Endothelial cell (in vitro differentiated cells): ENCODE measurements at places on chromosomes 7 and 10. TPM values are rescaled to one million over a fixed set of nuclear protein-coding genes. Genes with fewer than 3 reads are reported as not detected.
A peak's percentile ranks its signal among the peaks of the same experiment; 100 is the strongest.

Gene SMARCD3
- 5.4 TPM for total RNA-seq

Gene LDB3
- 0.36 TPM for total RNA-seq

Gene IFIT1B
- not detected for total RNA-seq

Gene NPFFR1
- not detected for total RNA-seq

Gene DLX5
- 0.18 TPM for total RNA-seq

DNA sequence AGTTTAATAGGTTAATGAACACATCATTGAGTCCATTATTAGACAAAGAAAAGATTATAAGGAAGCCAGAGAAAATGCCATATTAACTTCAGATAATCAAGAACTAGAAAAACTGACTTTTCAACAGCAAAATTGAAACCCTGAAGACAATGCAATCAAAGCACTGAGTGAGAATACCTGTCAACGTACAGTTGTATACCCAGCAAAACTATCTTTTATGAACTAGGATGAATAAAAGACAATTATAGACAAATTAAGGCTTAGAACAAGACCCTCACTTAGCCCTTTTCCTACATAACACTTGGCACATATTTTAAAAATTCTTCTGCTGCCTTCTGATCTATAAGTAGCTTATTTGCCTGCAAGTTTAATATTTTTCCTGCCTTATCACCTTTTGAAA, 19.0 kb upstream of the DGKI start:
- no peaks in the 10 kb centered on the region for H3K27me3 ChIP-seq
- no peak overlapping the region for H3K4me3 ChIP-seq
- peaks cover 2% of the 10 kb centered on the region for H3K4me1 ChIP-seq
- peaks cover 19% of the 10 kb centered on the region for H3K36me3 ChIP-seq

DNA sequence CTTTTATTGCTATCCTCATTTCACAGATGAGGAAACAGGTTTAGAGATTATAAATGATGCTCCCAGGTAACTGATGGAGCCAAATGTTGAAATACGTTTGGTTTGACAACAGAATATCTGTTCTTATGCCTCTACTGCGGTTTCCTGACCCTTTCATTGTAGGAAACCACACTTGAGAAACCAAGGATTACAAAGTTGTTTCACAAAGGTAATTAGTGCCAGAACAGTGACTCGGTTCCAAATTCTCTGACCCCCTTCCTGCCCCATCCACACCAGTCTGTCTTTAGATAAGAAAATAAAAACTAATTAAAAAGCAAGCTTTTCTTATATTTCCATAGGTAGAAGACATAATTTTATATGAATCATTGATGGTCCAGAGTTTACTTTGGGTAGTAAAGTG, 393.7 kb upstream of the MBL2 start:
- no peaks in the 10 kb centered on the region for H3K4me1 ChIP-seq
- no peaks in the 10 kb centered on the region for H3K36me3 ChIP-seq
- no peaks in the 10 kb centered on the region for H3K27me3 ChIP-seq
- DNase-seq, result no peak
- H3K27ac ChIP-seq, result no peak overlapping the region

DNA sequence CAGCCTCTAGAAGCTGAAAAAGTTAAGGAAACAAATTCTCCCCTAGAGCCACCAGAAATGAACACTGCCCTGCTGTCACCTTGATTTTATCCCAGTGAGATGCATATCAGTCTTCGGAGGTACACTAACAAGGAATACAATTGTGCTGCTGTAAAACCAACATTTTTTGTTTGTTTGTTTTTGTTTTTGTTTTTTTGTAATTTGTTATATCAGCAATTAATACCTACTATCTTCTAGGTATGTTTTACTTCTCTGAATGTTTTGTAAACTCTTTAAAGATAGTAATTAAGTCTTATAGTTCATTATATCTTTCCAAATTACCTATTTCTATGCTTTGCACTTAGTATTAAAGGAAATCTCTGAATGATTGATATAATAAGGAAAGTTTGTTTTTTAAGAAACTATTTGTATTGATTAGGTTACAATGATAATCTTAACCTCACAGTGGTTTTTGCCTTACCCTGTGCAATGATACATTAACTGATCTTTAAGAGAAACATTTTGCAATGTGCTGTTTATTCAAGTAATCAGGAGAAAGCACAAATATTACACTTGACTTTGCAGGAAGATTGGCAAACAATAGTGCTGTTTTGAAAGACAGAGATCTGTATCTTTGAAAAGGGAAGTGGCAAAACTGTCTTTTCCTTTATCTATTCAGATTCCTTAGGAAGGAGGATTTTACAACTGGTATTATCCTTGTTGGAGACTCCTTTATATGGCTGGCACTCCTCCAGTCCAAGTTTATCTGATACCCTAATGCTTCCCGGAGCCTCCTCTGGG, 11.3 kb upstream of the HGF start:
- H3K36me3 ChIP-seq, result no peaks in the 10 kb centered on the region
- H3K27ac ChIP-seq, result no peak overlapping the region
- no peak for DNase-seq

DNA sequence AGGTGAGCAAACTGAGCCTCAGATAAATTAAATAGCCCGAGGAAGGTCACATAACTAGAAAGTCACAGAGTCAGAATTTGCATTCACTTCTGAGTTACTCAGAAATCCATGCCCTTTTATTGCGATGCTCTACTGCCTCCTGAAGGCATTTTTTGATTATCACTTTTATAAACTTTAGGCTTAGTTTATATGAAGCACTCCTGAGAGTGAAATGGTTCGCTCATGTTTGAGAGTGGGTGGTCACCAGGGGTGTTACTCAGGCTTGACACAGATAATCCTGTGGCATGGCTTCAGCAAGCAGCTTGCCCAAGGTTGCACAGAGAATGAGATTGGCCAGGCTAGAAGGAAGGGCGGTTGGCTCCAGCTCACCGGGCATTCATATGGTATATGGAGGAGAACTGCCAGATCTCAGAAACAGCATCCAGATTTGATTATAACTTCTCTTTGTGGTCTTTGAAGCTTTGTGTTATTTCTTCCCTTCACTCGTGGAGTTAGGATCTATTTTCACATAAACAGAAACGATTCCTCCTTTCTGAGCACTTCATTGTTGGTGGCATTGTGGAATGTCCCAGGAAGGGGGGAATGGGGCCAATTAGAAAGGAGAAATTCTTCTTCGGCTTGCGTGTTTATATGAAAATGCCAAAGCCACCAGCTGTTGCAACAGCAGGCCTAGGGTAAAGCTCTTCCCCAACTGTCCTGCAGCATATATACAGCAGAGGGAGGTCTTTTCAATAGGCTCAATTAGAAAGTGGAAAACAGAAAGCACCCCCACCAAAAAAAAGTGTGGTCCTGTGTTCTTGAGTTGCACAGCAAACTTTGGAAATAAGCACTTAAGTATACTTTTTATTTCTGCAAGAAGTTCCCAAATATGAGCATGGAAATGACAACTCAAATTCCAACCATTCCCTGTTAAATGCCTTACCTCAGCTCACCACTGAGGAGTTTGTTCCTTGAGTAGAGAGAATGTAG, 628.8 kb downstream of the SUGCT start:
- no peaks in the 10 kb centered on the region for H3K4me1 ChIP-seq
- H3K27ac ChIP-seq, result no peak overlapping the region
- H3K36me3 ChIP-seq, result no peaks in the 10 kb centered on the region

DNA sequence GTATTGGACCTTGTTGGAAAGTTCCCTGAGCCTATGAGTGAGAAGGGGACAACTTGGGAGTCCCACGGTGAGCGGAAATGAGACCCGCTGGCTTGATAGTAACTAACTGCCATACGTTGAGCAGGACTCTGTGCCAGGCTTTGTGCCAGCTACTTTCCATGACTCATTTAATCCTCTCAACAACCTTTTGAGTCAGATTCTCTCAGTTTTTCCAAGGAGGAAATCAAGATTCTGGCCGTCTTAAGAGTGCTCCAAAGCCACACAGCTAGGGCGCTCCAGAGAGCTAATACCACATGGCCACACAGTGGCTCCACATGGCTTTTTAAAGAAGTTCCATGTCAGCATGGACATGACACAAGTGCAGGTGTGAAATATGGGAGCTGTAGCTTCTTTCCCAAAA, 55.7 kb downstream of the NOD1 start:
- no peak overlapping the region for H3K27ac ChIP-seq
- H3K27me3 ChIP-seq, result peaks cover 7% of the 10 kb centered on the region
- H3K4me3 ChIP-seq, result no peak overlapping the region
- no peak for DNase-seq
- H3K4me1 ChIP-seq, result no peaks in the 10 kb centered on the region

DNA sequence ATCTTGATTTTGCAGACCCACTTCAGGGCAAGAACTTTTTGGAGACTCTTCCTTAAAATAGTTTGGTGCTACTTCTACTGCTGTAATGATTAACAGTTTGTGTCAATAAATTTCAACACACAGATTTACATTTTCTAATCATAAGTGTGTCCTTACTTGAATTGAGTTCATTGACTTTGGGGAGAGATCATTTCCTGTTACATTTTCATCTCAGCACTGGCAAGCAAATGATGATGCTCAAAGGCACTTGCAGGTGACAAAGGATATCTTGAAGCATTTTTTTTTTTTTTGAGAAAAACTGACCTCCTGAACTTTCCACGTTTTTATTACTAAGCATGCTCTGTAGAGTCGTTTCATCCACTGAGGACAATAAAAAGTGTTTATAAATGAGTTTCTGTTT, 52.7 kb downstream of the GPR85 start:
- H3K27ac ChIP-seq, result no peak overlapping the region
- H3K36me3 ChIP-seq, result no peaks in the 10 kb centered on the region
- no peaks in the 10 kb centered on the region for H3K27me3 ChIP-seq
- DNase-seq, result no peak
- peaks cover 3% of the 10 kb centered on the region for H3K4me1 ChIP-seq
- no peak overlapping the region for H3K4me3 ChIP-seq

DNA sequence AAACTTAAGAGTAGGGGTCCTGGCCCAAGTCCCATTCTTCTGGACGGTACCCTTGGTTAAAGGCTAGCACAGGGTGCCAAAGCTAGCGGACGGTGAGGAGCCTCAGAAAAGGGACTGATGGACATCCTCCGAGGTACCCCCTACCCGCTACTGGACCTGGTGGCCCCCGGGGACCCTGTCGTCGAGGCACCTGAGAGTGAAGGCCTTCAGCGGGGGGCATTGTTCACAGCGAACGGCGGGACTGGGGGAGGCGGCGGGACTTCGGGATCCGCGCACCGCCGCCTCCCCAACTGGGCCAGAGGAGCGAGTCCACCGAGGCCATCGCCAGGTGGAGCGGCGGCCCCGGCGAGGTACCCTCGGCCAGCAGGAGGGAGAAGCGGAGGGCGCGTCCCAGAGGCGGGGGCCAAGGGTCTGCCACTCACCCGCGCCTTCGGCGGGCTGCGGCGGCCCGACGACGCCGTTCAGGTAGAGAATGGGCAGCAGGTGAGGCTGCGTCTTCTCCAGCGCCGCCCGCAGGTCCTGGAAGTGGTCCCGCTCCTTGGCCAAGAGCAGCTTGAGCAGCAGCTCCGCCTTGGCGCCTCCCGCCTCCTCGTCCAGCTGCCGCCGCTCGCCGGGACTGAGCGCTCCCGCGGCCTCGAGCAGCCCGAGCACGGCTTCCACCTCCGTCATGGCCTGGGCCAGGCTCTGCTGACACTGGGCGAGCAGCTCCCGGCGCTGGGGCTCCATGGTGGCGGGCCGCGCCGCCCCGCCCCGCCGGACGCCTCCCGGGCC, 575 bp downstream of the DLG5 start:
- H3K27ac ChIP-seq, result peak overlapping the region; percentile 22
- H3K4me1 ChIP-seq, result peaks cover 39% of the 10 kb centered on the region
- peaks cover 10% of the 10 kb centered on the region for H3K36me3 ChIP-seq
- DNase-seq, result peak; percentile 48
- H3K4me3 ChIP-seq, result peak overlapping the region; percentile 91

DNA sequence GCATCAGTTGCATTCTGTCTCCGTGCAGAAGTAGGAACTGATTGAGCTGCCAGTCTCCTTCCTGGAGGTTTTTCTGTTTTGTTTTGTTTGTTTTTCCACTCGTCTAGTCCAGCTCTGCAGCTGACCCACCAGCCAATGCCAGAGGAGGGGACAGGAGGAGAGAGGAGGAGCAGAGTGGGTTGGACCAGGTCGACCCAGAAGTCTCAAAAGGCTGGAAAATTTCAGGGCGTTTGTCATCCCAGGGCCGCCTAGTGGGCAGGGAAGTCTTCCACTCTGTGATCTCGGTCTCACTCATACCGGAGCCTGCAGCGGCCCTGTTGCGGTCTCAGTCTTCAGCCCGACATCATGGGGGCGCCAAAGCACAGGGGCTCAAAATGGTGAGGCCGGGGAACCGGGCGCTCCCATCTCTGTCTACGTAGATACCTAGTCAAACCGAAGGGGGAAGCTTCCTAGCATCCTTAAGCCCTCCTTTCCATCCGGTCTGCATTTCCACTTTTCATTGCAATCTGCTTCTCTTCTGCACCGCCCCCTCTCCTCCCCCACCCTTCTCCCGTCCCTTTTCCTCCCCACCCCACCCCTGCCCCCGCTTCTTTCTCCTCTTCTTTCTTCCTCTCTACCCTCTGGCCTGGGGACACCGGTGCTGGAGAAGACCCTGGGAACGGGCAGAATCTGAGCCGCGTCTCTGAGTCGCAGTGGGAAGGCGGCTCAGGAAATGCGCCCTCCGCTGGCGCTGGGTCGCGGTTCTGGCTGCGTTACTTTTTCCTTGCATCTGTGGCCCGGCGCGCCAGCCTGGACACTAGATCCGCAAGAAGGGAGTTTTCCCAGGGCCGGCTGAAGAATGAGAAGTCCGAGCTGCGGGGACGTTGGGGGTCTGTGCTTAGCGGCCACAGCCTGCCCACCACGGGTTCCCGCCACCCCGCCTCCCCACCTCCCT, 16.2 kb upstream of the PAX2 start:
- H3K27me3 ChIP-seq, result peaks cover 24% of the 10 kb centered on the region
- peak overlapping the region; percentile 62 for H3K4me3 ChIP-seq
- H3K36me3 ChIP-seq, result no peaks in the 10 kb centered on the region
- DNase-seq, result peak; percentile 70
- peaks cover 48% of the 10 kb centered on the region for H3K4me1 ChIP-seq

GRCh38 chr10:63885156-63885555, 364.0 kb downstream of the REEP3 start:
- H3K4me1 ChIP-seq, result peaks cover 7% of the 10 kb centered on the region
- no peak for DNase-seq
- H3K36me3 ChIP-seq, result no peaks in the 10 kb centered on the region
- no peak overlapping the region for H3K4me3 ChIP-seq

- H3K27ac ChIP-seq, result no peak overlapping the region
- H3K4me3 ChIP-seq, result no peak overlapping the region
- H3K36me3 ChIP-seq, result peaks cover 29% of the 10 kb centered on the region
- peaks cover 64% of the 10 kb centered on the region for H3K4me1 ChIP-seq
Measured at GRCh38 chr10:125123476-125124114, 36.8 kb downstream of the CTBP2 start.

DNA sequence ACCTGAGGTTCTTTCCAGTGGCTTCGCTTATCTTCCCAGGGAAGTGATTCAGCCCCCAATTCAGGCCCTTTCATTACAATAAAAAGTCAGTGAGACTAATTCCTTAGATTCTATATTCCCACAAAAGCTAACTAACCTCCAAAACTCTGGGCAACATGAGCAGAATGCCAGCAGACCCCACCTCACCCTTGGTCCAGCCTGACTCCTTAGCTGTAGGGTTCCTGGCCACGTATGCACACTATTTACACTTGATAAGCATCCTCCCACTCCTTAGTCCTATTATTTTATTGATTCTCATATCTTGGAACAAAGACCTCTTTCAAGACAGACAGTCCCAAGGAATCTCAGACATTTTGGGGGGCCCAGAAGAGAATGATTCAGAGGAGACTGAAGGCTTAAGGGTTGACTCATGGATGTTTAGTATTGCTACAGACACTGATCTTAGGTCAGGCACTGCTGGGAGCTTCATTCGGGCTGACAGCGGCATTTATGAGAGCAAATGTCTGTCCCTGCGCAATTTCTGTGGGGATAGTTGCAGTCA, 162.6 kb upstream of the GDF10 start:
- H3K4me3 ChIP-seq, result no peak overlapping the region
- peaks cover 8% of the 10 kb centered on the region for H3K27me3 ChIP-seq
- DNase-seq, result no peak
- H3K4me1 ChIP-seq, result no peaks in the 10 kb centered on the region
- H3K36me3 ChIP-seq, result no peaks in the 10 kb centered on the region

- H3K27me3 ChIP-seq, result peaks cover 1% of the 10 kb centered on the region
Measured at GRCh38 chr10:36717118-36717517, 408.3 kb upstream of the ANKRD30A start.
